ENCODE measurements at places on chromosomes 1 and 21. TPM values are rescaled to one million over a fixed set of nuclear protein-coding genes. Genes with fewer than 3 reads are reported as not detected.

The SLC22A15 gene
- total RNA-seq, result 0.22 TPM

DNA sequence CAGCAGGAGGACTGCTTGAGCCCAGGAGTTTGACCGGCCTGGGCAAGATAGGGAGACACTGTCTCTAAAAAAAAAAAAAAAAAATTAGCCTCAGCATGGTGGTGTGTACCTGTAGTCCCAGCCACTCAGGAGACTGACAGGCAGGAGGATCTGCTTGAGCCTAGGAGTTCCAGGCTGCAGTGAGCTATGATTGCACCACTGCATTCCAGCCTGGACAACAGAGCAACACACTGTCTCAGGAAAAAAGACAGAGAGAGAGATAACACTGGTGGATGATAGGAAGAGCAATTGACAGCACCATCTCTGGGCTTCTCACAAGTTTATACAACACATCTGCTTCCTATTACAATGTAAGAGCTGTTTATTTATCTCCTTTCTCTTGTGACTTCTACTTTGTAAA, 2.4 kb upstream of the RNU11 start:
- H3K4me3 ChIP-seq, result no peak overlapping the region
- no peaks in the 10 kb centered on the region for H3K36me3 ChIP-seq
- no peaks in the 10 kb centered on the region for H3K27me3 ChIP-seq
- DNase-seq, result no peak

- H3K27me3 ChIP-seq, result no peaks in the 10 kb centered on the region
- no peak overlapping the region for H3K27ac ChIP-seq
- H3K36me3 ChIP-seq, result no peaks in the 10 kb centered on the region
Observed at GRCh38 chr1:212108187-212108586, 72.6 kb downstream of the DTL start.

DNA sequence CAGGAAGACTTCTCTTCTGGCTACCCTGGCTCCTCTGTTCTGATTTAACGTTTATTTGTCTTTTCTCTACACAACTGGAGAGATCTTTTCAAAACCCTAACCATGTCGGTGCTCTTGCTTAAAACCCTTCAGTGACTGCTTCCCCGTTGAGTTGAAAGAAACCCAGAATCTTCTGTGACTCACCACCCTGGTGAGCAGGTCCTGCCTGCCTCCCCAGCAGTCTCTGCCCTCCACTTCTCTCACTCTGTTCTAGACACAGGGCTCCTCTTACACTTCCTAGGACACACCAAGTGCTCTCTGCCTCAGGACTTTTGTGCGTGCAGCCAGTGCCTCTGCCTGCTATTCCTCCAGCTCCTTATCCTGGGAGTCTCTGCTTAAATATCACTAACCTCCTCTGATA, 131.4 kb downstream of the IER5 start:
- DNase-seq, result no peak
- H3K27me3 ChIP-seq, result no peaks in the 10 kb centered on the region
- H3K4me3 ChIP-seq, result no peak overlapping the region
- H3K4me1 ChIP-seq, result no peaks in the 10 kb centered on the region
- H3K36me3 ChIP-seq, result no peaks in the 10 kb centered on the region
- no peak overlapping the region for H3K27ac ChIP-seq

DNA sequence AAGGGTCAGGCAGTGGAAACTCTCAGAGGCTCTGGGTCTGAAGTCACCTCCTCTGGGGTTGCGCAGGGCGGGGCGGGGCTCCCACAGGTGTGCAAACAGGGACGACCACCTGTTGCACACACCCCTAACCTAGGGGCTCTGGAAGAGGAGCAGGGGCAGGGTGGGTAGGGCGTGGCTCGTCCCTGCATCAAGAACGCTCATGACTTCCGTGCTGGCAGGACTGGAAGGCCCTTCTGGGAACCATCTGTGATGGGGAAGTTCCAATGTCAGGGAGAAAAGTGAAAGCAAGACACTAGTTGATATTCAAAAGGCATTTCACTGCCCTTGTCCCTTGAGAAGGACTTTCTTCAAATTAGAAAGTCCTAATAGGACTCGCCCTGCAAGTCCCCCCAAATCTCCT, 22.1 kb upstream of the CLSTN1 start:
- H3K4me3 ChIP-seq, result no peak overlapping the region
- no peak overlapping the region for H3K27ac ChIP-seq
- peaks cover 9% of the 10 kb centered on the region for H3K4me1 ChIP-seq
- H3K27me3 ChIP-seq, result no peaks in the 10 kb centered on the region
- H3K36me3 ChIP-seq, result no peaks in the 10 kb centered on the region
- no peak for DNase-seq

The HCN3 gene
- total RNA-seq, result 1.3 TPM

The EVA1C gene
- 12.7 TPM for total RNA-seq

The CYYR1 gene
- total RNA-seq, result not detected

The VWA5B1 gene
- 0.08 TPM for total RNA-seq

The OR2L8 gene
- 0.55 TPM for total RNA-seq

- H3K4me1 ChIP-seq, result peaks cover 11% of the 10 kb centered on the region
- peak; percentile 62 for DNase-seq
- H3K27ac ChIP-seq, result no peak overlapping the region
Observed at GRCh38 chr1:58922302-58923089, 138.6 kb upstream of the JUN start.

The OR2T2 gene
- total RNA-seq, result not detected

The CHD1L gene
- total RNA-seq, result 22.8 TPM

The UBE2U gene
- not detected for total RNA-seq

- H3K4me1 ChIP-seq, result peaks cover 13% of the 10 kb centered on the region
- no peak for DNase-seq
- no peak overlapping the region for H3K4me3 ChIP-seq
- no peak overlapping the region for H3K27ac ChIP-seq
- no peaks in the 10 kb centered on the region for H3K27me3 ChIP-seq
Observed at GRCh38 chr1:15531682-15532081, 5.0 kb downstream of the DNAJC16 start.

DNA sequence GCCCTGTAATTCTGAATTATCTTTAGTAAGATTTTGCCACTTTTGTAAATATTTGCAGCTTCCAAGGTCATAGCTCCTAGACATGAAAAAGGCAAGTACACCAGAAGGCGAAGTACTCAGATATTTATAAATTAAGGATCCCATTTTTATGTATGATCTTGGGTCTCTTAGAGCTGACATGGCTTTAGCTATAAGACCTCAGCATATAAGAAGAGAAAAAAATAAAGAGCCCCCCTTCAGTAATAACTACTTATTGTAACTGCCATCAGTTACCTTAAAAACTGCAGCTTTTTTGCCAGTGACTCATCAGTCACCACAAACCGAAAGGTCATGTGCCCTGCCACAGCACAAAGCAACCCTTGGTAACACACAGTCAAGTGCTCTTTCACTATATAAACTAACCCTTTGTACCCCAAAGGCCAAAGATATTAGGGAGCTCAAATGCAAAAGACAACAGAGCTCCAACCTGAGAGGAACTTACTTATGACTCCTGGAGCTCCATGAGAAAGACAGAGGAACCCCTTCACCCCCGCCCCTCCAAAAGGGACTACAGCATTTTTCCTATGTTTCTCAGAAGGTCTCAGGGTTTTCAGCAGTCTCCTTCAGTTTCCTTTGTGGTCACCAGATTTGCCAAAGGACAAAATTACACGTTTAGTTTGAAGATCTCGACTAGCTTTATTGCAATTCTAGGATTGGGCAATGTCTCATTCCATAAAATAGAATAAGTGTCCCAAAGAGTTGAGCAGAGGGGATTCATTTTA, 219.8 kb upstream of the DUSP10 start:
- H3K4me3 ChIP-seq, result no peak overlapping the region
- no peak for DNase-seq

The CELA3B gene
- total RNA-seq, result not detected

GRCh38 chr1:25971066-25971810, 26.6 kb downstream of the PAFAH2 start:
- H3K4me3 ChIP-seq, result no peak overlapping the region
- peak; percentile 61 for DNase-seq
- peaks cover 61% of the 10 kb centered on the region for H3K36me3 ChIP-seq

GRCh38 chr1:25063591-25064416, 133.7 kb upstream of the RUNX3 start:
- H3K4me1 ChIP-seq, result peaks cover 22% of the 10 kb centered on the region
- H3K4me3 ChIP-seq, result no peak overlapping the region
- no peak for DNase-seq
- H3K27ac ChIP-seq, result no peak overlapping the region

- no peaks in the 10 kb centered on the region for H3K27me3 ChIP-seq
- H3K27ac ChIP-seq, result no peak overlapping the region
- peaks cover 25% of the 10 kb centered on the region for H3K4me1 ChIP-seq
- H3K36me3 ChIP-seq, result peaks cover 62% of the 10 kb centered on the region
- no peak for DNase-seq
- H3K4me3 ChIP-seq, result no peak overlapping the region
Observed at GRCh38 chr1:209831615-209832014, 3.8 kb downstream of the UTP25 start.

GRCh38 chr1:85179522-85179921, 21.3 kb downstream of the SYDE2 start:
- no peaks in the 10 kb centered on the region for H3K4me1 ChIP-seq
- DNase-seq, result no peak
- H3K27me3 ChIP-seq, result no peaks in the 10 kb centered on the region
- no peak overlapping the region for H3K27ac ChIP-seq
- no peaks in the 10 kb centered on the region for H3K36me3 ChIP-seq

GRCh38 chr21:25572861-25573310, 34.4 kb downstream of the MRPL39 start:
- H3K27me3 ChIP-seq, result no peaks in the 10 kb centered on the region
- H3K27ac ChIP-seq, result peak overlapping the region; percentile 59
- peak overlapping the region; percentile 32 for H3K4me3 ChIP-seq
- DNase-seq, result peak; percentile 76
- H3K36me3 ChIP-seq, result peaks cover 2% of the 10 kb centered on the region
- peaks cover 7% of the 10 kb centered on the region for H3K4me1 ChIP-seq

GRCh38 chr1:177848577-177848976, 121.3 kb downstream of the SEC16B start:
- H3K27me3 ChIP-seq, result no peaks in the 10 kb centered on the region
- DNase-seq, result no peak
- H3K4me3 ChIP-seq, result no peak overlapping the region
- H3K4me1 ChIP-seq, result no peaks in the 10 kb centered on the region
- H3K27ac ChIP-seq, result no peak overlapping the region

The F5 gene
- 6.2 TPM for total RNA-seq

DNA sequence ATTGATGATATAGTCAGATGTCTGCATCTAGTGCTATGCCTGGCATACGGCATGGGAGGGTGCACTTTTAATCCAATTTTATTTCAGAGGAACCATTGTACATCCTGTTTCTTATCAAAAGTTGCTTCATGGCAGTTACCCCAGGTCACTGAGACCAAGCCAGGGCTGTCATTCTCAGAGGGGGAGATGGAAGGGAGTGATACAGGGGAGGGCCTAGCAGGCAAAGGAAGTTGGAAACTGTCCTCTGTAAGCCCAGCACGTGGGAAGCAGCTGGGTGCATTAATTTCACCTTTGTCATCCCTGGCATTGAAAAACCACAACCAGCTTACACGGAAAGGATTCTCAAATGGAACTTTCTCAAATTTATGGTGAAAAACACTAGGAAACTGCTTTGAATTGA, 458.7 kb upstream of the ADAMTS5 start:
- H3K36me3 ChIP-seq, result no peaks in the 10 kb centered on the region
- no peak for DNase-seq
- H3K27ac ChIP-seq, result no peak overlapping the region
- no peaks in the 10 kb centered on the region for H3K4me1 ChIP-seq

The OR2T33 gene
- not detected for total RNA-seq

- no peak for DNase-seq
- no peak overlapping the region for H3K27ac ChIP-seq
- H3K4me1 ChIP-seq, result peaks cover 9% of the 10 kb centered on the region
- H3K4me3 ChIP-seq, result no peak overlapping the region
Observed at GRCh38 chr1:85283475-85284199, 7.2 kb upstream of the BCL10 start.

DNA sequence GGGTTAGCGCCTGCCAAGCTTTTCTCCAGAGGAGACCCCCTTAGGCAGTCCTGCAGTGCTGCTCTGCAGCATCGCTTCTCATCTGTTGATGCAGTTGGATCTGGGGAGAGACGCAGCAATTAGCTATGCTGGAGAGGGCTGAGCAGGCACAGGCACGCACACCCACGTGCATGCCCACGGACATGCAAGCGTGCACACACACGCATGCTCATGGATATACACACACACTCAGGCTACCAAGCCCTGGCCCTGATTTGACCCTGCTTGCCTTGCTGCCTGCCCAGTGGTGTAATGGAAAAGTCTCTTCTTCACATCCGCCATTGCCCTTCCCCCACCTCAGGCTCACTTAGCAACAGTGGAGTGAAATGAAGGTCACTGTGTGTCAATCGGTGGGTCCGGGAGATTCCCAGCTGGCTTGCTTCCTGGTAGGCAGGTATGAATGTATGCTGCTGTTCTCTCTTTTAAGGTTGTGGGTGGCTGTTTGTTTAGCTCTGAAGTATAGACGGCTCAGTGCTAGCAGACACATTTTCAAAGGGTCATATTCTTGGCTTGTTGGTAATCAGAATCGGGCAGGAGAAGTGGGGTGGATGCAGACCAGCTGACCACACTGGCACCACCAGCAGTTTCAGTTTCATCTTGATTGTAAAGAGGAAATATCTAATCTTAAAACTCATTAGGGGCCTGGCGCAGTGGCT, 9.5 kb downstream of the ATP1B1 start:
- no peak for DNase-seq
- no peak overlapping the region for H3K27ac ChIP-seq
- peaks cover 5% of the 10 kb centered on the region for H3K4me1 ChIP-seq
- no peaks in the 10 kb centered on the region for H3K27me3 ChIP-seq
- no peaks in the 10 kb centered on the region for H3K36me3 ChIP-seq

DNA sequence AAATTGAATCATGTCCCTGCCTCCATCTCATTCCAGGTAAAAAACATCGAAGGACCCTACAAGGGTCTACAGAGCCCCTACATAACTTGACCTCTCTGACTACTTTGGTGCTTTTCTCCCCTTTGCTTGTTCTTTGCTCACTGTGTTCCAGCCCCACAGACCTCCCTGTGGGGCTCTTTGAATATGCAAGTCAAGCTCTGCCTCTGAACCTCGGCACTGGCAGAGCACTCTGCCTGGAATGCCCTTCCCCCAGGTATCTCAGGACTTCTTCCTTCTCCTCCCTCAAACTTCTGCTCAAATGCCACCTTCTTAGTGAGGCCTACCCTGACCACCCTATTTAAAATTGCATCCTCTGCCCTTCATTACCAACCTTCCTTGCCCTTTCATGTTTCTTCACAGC, 87.8 kb upstream of the CD34 start:
- no peaks in the 10 kb centered on the region for H3K4me1 ChIP-seq
- no peaks in the 10 kb centered on the region for H3K36me3 ChIP-seq
- H3K27ac ChIP-seq, result no peak overlapping the region

DNA sequence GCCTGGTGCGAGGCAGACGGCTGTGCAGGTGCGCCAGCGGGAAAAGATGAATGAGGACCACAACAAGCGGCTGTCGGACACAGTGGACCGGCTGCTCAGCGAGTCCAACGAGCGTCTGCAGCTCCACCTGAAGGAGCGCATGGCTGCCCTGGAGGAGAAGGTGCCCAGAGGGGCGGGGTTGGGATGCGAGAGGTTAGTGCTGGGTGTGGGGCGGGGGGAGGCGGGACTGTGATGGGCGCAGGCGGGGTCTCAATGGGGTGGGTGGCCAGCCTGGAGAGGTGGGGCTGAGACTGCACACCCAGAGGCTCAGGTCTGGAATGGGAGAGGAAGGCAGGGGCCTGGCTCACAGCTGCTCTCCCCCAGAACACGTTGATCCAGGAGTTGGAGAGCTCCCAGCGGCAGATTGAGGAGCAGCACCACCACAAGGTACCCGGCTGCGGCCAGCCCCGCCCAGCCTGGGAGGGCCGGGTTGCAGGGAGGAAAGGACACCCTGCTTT, 22.3 kb downstream of the PPFIA4 start:
- H3K27ac ChIP-seq, result no peak overlapping the region
- no peaks in the 10 kb centered on the region for H3K27me3 ChIP-seq
- no peaks in the 10 kb centered on the region for H3K4me1 ChIP-seq

GRCh38 chr1:204509186-204509635, 7.0 kb upstream of the MDM4 start:
- no peak overlapping the region for H3K4me3 ChIP-seq
- no peaks in the 10 kb centered on the region for H3K27me3 ChIP-seq
- H3K36me3 ChIP-seq, result no peaks in the 10 kb centered on the region
- H3K4me1 ChIP-seq, result peaks cover 43% of the 10 kb centered on the region

Measured in CD4-positive, alpha-beta T cell (primary cell).